ENCODE measurements at places on chromosomes 4 and X. TPM values are rescaled to one million over a fixed set of nuclear protein-coding genes. Genes with fewer than 3 reads are reported as not detected.
A peak's percentile ranks its signal among the peaks of the same experiment; 100 is the strongest.

DNA sequence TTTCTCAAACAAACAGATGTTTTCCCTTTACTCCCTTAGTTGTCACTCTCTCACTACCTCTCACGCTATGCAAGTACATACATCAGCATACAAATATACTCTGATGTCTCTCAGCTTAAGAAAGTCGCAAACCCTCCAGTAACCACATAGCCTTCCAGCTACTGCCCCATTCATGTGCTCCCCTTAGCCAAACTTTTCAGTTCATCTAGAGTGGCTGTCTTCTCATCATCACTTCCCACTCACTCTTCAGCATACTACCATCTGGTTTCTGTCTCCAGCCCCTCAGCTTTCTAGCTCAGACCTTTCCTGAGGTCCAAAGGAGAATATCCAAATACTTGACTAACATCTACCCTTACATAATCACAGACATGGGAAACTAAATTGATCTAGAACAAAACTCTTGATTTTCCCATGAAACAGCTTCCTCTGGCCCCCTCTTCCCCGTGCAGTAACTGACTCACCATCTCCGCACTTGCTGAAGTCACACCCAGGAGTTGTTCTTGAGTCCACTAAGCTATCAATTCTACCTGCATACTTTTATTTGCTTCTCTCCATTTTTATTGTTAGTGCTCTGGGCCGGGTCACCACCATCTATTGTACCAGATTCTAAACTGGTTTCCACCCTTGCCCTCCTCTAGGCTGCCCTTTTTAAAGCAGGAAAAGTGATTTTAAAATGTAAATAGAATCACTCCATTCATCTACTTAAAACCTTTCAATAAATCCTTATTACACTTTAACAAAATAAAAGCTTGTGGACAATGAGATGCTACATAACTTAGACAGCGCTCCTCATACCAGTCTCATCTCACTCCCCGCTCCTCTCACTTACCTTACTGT is 57.2 kb downstream of the CASP6 start:
- DNase-seq = no peak

GRCh38 chrX:110435196-110435595 is 76.5 kb downstream of the RTL9 start:
- DNase-seq = no peak

GRCh38 chrX:40617566-40617965 is 5.7 kb upstream of the MPC1L start:
- no peak for DNase-seq

DNA sequence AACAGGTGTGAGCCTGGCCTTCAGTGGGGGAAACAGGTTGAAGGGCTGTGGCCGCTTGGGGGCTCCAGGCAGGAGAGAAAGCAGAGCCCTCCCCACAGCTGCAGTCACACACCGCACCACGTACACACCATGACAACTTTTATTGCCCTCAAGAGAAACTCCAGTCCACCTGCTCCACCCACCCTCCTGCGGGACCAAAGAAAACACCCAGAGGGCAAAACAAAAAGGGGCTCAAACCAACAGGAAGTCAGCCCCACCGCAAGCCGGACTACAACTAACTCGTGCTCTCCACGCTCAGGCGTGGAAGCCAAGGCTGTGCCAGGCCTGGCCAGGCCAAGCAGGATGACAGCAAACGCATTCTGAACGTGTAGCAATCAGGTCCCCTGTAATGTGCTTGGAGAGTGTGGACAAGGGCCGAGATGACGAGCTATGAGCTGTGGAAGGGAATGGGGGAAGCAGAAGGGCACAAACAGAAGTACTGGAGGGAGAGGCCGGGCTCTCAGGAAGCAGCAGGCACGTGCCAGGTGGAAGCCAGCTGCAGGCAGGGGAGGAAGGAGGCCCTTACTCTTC is 12.7 kb downstream of the SLC6A8 start:
- DNase-seq = no peak

DNA sequence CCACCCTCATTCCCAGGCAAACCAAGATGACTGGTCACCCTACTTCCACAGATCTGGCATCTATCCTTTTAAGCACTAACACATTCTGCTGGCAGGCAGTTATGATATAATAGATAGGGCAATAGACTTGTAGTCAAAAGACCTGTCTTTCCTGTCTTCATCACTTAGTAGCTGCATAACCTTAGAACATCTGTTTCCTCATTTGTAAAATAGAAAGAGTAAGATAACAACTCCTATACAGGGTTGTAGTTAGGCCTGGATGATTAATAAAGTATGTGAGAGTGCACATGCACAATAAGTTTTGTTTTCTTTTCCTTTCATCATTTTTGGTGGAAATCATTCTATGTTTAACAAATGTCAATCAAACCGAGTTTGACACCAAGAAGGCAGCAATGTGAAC is 72.1 kb downstream of the GPR82 start:
- no peak for DNase-seq

The ATP7A gene
- polyA plus RNA-seq = 2.5 TPM

- DNase-seq = no peak
Observed at GRCh38 chr4:47084795-47085194, 53.4 kb downstream of the GABRB1 start.

- no peak for DNase-seq
Observed at GRCh38 chrX:148534291-148534690, 33.9 kb downstream of the AFF2 start.

The SPANXN3 gene
- not detected for polyA plus RNA-seq

The GC gene
- polyA plus RNA-seq = not detected

The EPHA5 gene
- polyA plus RNA-seq = not detected

The F11 gene
- not detected for polyA plus RNA-seq

The IBSP gene
- not detected for polyA plus RNA-seq

The CORIN gene
- polyA plus RNA-seq = 0.14 TPM

DNA sequence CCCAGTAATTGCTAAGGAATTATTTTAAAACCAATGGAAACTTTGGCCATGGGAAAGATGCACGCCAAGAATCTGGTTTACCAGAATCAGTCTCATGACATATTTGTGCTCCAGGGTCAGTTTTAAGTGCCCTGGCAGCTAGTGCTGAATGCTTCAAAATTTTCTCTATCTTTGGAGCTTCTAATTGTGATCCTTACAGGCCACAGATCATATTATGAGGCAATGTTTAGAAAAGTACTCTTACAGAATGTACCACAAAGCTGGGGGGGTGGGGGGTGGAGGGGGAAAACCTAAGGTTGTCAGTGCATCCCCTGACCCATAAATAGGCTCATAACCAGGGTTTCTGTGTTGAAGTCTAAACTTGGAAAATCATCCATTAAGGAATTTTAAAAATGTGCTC is 514.5 kb downstream of the INPP4B start:
- no peak for DNase-seq

- no peak for DNase-seq
Observed at GRCh38 chr4:159445692-159446091, 342.8 kb downstream of the RAPGEF2 start.

DNA sequence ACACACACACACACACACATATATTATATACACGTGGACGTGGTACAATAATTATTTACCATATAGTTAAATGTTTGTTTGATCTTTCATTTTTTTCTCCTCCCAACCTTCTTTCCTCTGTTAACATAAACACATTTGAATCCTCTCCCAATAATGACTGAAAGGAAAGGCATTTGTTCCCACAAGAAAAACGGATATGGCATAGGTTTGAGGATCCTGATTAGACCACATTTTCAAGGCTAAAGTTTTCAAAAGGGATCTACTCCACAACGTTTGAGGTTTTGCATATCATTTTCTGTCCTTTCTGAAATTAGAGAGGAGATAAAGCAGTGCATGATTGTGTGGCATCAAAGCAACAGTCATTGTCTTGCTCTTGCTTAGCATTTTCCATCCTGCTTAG is 1883.4 kb downstream of the STIM2 start:
- DNase-seq = no peak

The GABRG1 gene
- polyA plus RNA-seq = not detected

The SYTL5 gene
- polyA plus RNA-seq = 0.09 TPM

DNA sequence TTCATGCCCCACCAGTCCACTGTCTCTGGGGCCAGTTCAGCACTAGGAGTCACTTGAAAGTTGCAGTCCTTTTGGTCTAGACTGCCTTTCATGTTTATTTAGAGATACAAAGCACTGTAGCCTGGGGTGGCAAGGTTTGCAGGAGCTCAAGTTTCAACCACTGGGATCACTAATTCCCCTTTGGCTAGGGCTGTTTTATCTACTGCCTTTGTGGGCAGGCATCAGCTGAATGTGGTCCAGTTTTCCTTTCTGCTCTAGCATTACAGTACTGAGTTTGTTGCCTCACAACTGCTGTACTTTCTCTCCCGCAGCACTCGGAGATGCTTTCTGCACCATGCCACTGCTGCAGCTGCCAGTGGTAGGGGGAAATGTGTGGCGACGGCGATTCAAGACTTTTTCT is 222.3 kb upstream of the HDX start:
- no peak for DNase-seq

The EFNB1 gene
- 90.3 TPM for polyA plus RNA-seq

- DNase-seq = no peak
Observed at GRCh38 chr4:108693819-108694218, 43.4 kb downstream of the OSTC start.

DNA sequence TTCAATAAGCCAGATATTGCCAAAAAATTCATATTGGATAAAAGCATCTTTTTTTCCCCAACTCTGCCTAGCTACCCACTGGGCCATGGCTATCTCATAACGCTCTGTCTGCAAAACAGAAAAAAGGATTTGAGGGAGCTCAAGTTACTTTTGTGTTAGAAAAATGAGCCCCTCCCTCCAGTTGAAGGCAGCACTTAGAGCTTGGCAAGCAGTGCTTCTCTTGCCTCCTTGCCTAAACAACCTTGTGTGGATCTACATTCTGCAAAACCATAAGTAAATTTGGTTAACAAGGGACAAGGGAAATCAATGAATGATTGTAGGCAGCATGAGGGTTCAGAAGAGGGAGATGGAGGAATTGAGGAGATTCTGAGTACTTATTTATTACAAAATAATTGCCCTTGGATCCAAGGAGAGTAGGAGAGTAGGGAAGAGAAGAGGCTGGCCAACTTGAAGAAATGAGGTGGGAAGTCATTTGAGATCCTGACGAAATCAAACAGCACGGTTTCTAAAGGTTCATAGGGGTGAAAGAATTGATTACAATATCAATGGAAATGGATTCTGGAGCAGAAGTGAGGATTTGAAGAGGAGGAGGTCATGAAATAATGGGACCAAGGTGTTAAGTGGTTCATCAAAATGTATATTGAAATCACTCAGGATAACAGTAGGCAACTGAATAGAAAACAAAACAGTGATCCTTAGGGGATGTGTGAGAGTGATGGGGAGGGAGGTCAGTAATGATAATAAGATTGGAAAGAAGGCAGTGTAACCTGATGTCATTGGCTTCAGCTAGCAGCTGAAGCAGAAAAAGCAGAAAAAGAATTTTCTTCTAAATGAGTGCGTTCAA is 434.8 kb upstream of the IGFBP7 start:
- no peak for DNase-seq

DNA sequence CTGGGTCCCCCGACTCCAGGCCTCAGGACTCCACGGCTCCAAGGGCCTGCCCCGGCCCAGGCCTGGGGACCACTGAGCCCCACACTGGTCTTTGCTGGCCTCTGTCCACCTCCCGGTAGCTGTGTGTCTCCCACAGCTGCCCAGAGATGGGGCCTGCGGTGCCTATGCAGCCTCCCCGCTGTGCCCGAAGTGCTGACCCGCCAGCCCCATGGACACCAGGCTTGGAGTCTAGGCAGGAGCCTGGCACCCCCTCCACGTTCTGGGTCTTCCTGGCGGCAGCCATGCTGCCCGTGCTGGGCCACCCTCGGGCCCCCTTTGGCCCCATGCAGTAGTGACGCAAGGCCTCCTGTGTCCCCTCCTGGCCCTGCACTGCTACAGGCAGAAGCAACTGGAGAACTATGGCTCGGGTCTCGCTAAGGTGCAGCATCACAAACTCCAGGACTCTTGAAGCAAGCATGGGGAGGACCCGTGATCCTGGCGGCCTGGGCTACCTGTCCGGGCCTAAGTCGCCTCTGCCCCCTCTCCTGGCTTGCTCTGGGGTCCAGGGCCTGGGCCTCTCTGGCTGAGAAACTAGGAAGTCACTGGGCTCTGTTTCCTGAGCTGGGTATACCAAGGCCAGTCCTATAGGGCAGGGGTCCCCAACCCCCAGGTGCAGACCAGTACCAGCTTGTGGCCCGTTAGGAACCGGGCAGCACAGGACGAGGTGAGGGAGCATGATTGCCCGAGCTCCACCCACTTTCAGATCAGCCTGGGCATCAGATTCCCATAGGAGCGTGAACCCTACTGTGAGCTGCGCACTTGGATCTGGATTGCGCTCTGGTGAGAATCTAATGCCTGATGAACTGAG is 917 bp downstream of the MYL5 start:
- no peak for DNase-seq

The SRPX gene
- 166 TPM for polyA plus RNA-seq

The CXorf51B gene
- not detected for polyA plus RNA-seq

- no peak for DNase-seq
Observed at GRCh38 chr4:170307182-170307581, 217.4 kb upstream of the AADAT start.

- no peak for DNase-seq
Observed at GRCh38 chrX:32644476-32645245, 566.7 kb downstream of the DMD start.

DNA sequence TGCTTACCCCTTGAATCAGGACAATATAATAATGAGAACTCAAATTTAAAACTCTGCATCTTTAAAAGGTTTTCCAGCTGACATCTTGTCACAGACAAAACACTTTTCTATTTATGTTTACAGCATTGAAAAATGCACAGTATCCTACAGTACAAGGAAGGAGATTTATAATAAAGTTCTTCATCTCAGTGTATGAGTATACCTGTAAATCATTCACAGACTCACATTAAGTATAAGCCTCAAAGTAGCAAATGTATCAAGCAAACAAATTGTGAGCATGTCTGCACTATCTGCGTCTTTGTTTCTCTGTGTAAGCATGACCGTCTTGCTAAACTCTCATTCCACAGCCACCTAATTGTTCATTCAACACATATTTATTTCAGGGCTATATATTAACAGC is 52.8 kb downstream of the PPP1R2C start:
- no peak for DNase-seq

GRCh38 chr4:88177983-88178625 is 19.7 kb upstream of the ABCG2 start:
- DNase-seq = peak; percentile 79

DNA sequence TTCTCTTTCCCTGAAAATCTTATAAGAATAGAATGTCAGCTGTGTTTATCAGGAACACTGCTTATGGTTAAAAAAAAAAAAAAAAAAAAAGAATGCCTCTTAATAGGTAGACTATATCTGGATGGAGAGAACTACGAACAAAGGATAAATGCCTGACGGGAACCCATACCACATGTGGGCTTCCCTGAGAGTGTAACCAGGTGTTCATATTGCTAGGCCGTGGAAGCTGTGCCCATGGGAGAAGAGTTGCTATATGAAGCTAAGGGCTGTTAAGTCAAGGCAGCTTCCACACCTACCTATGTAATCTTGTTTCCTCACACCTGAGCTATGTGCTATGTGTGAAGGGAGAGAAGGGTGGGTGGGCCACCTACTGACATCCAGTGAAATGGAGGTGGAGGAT is 27.3 kb downstream of the TMEM184C start:
- DNase-seq = no peak

DNA sequence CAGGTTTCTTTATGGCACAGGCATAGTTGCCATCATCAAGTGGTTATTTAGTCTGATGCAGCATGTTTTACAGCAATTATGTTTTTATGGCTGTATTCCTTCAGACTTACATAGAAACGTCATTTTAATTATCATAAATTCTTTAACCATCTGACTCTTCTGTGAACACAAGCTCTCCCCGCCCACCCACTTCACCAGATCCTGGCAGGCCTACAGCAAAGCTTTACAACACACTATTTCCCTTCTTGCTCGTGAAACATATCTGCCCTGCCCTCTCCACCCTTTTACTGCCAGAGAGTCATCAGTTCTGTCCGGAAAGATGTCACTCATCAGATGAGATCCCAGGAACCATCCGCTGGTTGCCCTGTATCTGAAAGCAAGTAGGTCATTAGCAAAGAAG is 120.5 kb downstream of the HS6ST2 start:
- DNase-seq = no peak

The PPP4R3C gene
- polyA plus RNA-seq = not detected

The DRP2 gene
- polyA plus RNA-seq = 0.02 TPM

The CT45A10 gene
- not detected for polyA plus RNA-seq
